ENCODE measurements at places on chromosomes 5 and 9. TPM values are rescaled to one million over a fixed set of nuclear protein-coding genes. Genes with fewer than 3 reads are reported as not detected.

- DNase-seq: no peak
Observed at GRCh38 chr5:1330146-1330846, 14.6 kb downstream of the CLPTM1L start.

DNA sequence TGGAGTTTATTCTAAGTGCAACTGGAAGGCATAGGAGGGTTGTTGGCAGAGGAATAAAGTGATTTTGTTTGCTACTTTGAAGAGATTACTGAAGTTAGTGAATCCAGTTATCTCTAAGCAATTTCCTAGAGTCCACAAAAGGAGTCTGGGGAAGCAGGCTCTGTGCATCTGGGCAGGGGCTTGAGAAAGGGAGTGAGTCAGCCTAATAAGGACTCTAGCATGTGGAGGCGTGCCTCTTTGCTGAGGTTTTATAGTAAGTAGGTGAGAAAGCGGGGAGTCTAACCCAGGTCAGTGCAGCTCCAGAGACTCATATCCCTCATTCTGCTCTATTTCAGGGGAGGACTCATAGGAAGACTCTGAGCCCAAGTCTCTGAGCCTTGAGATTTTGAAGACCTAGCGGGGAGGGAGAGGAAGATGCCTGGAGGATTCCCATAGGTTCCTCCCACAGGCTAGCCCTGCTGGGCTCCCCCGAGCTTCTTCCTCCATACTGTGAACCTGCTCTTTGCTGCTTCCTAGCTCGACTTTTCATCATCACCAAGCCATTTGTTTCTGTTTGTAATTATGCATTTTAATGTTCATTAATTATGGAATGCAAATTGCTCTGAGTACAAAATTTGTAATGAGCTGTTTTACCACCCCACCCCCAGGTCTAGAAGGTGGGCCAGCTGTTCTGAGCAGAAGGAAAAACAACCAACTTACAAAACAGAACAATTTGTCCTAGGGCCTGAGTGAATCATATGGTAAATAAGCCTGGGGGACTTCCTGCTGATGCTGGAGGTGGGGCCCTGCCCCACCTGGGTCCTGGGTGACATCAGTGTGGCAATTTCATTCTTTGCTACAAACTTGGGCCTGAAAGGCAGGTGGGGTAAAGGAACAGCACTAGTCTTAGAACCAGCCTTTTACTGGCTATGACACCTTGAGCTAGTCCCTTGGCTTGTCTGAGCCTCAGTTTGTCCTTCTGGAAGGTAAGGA, 150.2 kb downstream of the TRIM32 start:
- DNase-seq: no peak

DNA sequence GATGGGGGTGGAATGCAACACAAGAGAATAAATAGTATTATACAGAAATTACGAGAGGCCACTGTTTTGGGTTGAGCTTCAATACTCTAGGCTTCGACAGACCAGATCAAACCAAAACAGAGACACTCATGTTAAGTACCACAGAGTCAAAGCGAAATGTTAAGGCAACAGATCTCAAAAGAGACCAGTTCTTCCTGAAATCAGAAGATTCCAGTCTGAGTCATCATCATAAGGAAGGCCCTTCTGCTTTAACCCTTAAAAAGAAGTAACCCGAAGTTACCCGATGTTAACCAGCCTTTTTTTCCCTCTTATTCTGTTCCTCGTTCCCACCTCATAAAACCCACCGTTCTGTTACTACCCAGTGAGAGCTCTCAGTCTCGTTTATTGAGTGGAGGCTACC, 75.9 kb downstream of the SFXN1 start:
- DNase-seq: no peak

DNA sequence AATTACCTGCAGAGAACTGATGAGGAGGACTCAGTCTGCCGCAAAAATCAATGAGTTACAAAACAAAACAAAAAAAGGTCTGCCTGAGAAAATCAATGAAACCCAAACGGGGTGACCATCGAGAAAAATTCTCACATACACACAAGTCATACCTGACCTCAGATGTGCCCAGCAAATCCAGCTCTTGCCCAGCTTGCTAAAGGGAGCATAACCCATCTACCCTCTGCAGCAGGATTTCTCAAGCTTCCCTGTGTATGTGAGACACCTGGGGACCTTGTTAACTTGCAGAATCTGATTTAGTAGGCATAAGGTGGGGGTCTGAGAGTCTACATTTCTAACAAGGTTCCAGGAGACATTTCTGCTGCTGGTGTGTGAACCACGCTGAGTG, 126.3 kb downstream of the TLE1 start:
- DNase-seq: no peak

DNA sequence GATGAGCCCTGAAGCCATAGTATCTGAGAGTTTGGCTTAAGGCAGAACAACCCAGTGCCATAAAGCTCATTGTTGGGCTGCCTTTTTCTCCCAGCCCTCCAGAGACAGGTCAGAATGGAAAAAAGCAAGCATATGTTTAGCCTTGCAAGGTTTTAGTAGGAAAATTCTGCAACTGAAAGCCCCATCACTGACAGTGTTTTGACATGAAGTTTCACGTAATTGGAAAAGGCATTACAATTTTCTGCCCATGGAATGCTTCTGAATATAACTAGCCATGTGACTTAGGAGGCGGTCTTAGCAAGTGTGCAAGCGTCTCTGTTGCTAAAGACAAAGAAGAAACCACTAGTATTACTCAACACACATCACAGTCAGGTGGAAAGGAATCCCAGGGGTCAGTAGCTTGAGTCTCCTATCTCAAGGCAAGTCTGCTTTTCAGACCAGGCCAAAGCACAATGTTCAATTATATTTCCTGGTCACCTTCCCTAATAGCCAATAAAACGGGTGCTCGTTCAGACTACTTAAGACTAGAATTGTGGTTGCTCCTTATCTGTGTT, 117.6 kb downstream of the CARTPT start:
- DNase-seq: no peak

The LCN6 gene
- not detected for polyA plus RNA-seq

The CTSV gene
- polyA plus RNA-seq: 0.43 TPM

The MCTP1 gene
- polyA plus RNA-seq: 12.1 TPM
